ENCODE measurements at places on chromosomes 1 and 21.

GRCh38 chr21:21682172-21682571 is 684.0 kb downstream of the NCAM2 start:
- DNase-seq = no peak

GRCh38 chr1:230431527-230431926 is 5.4 kb upstream of the PGBD5 start:
- DNase-seq = no peak

DNA sequence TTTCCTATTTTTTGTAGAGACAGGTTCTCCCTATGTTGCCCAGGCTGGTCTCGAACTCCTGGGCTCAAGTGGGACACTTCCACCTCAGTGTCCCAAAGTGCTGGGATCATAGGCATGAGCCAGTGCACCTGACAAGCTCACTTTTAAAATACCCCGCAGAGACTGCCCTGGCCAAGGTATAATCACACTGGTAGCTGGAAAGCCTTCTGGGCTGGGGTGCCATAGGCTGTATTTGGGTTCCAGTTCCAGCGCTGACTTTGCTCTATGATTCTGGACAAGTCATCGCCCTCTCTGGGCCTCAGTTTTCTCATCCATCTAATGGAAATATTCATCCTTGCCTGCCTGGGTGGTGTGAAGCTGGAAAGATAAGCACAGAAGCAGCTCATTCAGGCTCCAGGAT is 10.4 kb downstream of the LDLRAD1 start:
- DNase-seq = no peak

GRCh38 chr21:37060296-37060695 is 12.6 kb downstream of the PIGP start:
- no peak for DNase-seq

DNA sequence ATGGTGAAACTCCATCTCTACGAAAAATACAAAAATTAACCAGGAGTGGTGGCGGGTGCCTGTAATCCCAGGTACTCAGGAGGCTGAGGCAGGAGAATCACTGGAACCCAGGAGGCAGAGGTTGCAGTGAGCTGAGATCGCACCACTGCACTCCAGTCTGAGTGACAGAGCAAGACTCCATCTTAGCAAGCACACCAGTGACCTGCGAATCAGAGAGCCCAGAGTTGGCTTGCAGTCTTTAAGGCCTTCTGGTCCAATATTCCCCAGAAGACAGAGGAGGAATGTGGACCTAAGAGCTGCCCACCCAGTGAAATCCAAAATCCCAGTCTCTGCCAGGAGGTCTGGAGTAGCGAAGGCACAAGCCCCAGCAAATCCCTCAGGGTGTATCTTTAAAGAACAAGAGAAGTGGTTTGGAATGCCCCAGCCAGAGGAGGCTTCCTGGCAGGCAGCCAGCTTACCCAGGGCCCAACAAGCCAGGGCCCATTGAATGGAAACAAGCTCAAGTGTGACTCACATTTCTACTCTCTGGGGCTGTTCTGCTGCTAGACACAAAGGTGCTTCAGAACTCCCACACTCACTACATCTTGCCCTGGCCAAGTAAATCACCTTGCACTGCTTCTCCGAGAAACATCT is 23.9 kb downstream of the GPR161 start:
- no peak for DNase-seq

- DNase-seq = peak; percentile 85
Observed at GRCh38 chr1:27525296-27526272, 35.6 kb upstream of the WASF2 start.

GRCh38 chr1:224168859-224169380 is 14.1 kb upstream of the DEGS1 start:
- peak; percentile 42 for DNase-seq

DNA sequence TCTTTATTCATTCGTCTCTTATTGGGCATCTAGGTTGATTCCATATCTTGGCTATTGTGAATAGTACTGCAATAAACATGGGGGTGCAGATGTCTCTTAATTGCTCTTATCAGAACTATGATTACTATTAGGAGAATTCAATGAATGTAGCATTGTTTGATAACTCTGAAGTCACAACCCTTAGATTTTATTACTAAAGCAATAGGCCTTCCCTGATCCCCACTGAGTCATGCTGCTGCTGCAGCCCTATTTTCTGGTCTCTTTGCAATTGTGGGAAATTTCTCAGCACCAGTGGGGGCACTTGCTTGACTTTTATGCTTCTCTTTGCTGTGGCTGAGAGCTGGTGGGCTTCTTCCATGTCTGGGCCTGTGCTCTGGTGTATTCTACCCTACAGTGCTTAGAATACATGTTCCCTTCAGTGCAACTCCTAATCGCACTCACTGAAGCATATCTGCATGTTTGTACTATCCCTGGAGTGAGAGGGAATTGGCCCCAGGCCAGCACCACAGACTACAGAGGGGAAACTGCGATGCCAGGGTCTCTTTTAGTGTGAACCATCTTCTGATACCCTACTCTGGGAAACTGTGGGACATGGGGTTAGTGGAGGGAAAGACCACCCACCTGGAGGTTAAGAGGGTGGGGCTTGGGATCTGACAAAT is 52.2 kb upstream of the ROR1 start:
- DNase-seq = no peak

DNA sequence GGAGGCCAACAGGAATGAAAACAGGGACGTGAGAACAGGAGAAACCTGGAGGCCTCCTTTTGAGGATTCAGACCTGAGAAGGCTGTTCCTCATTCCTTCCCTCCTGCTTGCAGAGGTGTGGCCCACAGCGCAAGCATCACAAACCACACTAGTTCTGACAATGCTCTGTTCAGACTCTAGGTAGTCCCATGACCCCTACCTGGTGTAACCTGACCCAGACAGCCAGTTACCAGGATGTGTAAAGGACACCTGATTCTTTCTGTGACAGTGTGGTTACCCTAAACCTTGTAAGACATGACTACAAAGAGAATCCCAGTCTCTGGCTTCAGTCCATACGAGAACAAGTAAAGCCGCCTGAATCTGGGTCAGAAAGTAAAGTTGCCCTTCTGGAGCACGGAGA is 3.2 kb downstream of the MECR start:
- no peak for DNase-seq

DNA sequence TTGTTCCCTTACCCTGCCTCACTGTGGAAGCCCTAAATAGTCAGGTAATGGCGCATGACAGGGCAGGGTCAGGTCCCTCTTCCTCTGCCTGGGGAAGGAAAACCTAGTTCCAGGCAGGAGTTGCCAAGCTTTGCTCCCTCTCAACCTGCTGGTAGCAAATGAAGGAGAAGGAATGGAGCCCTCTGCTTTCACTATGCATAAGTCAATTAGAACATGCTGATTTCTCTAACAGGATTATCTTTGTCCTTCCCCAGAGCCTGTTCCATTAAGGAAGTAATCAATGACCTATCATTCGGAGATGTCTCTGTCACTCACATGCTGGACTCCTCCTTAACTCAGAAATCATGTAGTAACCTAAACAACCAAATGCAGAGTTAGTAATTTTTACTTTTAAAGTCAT is 161.8 kb upstream of the NFIA start:
- no peak for DNase-seq

All from germinal center (tissue), 1 donor.